Mesenteric fat pad (tissue), 1 donor: ENCODE measurements at places on chromosomes 7 and 10.

DNA sequence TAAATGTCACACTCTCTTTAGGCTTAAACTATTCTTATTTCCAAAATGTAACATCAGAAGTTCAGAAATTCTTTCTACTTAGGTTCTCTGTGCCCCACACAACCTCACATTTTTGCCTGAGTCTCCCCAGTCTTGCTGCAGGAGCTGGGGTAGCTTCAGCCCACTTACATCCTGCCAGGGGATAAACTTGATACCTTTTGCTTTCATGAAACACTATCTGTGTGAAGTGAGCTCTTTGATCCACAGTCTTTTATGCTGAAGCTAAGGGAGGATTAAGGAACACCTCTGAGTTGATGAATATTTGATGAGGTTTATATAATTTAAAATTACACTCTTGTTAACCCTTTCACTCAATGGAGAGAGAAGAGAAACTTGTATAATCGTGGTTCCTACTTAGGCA, 341.0 kb downstream of the AUTS2 start:
- DNase-seq, result no peak

DNA sequence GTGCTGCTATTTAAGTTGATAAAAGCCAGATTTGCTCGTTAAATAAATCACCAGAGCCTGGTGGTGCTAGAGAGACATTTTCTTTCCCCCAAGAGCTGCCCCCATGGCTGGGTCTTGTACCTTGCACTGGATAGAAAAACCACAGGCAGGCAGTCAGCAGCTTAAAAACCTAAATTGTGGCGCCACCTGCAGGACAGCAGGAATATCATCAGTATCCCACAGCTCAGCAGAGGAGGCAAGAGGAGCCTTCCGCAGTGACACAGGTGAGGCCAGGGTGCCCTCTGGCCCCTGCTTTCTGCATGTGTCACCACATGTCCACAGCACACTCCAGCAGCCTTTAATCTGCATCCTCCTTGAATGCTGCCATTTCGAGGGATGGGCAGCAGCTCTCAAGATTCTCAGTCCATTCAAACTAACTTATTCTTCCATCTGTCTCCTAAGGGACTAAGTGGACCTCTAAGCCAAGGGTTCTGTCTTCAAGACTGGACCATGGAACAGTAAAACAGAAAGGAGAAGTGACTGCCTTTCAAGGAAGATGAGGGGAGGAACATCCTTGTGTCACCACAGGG, 4.5 kb upstream of the PLXNA4 start:
- DNase-seq, result no peak

DNA sequence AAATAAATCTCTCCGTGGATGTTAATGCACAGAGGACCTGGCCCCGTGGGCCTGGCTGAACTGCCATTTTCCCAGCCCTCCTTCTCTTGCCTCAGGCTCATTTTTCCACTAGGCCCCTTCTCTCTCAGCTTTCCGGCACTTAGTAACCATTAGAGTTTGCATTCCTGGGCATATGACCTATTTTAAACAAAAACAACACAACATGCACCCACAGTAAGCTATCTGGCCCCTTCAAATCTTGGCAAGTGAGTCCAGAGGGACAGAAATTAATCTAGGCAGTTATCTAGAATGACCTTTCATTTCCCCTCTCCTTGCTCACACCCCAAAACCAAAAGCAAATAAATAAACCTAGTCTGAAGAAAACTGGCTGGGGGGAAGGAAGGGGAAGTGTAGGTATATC, 11.7 kb downstream of the FBXW4 start:
- no peak for DNase-seq

DNA sequence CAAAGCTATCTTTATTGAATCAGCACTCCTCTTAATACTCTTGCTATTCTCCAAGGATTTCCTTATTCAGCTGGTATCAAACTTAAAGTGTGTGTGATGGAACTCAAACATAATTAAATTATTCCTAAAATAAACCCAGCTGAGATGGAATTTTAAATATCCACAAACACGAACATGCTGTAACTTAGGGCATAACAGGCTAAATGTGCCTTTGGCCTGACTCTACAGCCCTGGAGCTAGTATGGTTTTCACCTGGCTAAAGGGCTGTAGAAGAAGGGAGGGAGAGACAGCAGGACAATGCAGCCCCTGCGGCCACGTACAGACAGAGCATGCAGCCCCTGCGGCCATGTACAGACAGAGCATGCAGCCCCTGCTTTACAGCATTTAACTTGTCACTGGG, 34.0 kb downstream of the ESYT2 start:
- DNase-seq, result no peak

- no peak for DNase-seq
Observed at GRCh38 chr10:21702633-21703111, 168.6 kb downstream of the MLLT10 start.
